NCI-H446 (cell line): ENCODE measurements at places on chromosomes 16 and 17.

- no peak for DNase-seq
These were observed 65.8 kb downstream of the RGS9 start for GRCh38 chr17:65202844-65203571.

DNA sequence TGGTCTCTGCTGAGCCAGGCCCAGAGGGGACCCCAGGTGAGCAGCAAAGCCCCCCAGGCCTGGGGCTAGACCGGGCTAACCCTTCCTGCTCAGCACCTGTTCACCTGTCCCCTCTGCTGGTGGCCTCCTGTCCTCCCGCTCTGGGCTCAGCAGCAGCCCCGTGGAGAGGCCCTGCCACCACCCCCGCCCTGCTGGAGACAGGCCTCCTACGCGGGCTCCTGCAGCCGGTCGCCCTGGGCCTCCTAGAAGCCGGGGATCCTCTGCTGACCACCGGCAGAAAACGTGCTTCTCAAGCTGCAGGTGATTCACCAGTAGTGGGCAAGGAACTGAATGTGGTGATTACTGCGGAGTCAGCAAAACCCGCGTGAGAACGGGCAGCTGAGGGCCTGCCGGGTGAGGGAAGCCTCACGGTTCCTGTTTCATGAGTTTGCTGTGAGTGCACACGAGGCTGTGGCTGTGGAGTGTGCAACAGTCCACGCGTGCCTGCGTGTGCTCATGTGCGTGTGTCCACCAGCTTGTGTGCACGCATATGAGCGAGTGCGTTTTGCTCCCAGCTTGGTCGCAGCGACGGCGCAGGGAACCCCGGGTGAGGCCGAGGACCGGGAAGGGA lies 792 bp downstream of the SECTM1 start:
- DNase-seq, result no peak

GRCh38 chr16:75589306-75589705 lies 23.1 kb downstream of the GABARAPL2 start:
- DNase-seq, result no peak

DNA sequence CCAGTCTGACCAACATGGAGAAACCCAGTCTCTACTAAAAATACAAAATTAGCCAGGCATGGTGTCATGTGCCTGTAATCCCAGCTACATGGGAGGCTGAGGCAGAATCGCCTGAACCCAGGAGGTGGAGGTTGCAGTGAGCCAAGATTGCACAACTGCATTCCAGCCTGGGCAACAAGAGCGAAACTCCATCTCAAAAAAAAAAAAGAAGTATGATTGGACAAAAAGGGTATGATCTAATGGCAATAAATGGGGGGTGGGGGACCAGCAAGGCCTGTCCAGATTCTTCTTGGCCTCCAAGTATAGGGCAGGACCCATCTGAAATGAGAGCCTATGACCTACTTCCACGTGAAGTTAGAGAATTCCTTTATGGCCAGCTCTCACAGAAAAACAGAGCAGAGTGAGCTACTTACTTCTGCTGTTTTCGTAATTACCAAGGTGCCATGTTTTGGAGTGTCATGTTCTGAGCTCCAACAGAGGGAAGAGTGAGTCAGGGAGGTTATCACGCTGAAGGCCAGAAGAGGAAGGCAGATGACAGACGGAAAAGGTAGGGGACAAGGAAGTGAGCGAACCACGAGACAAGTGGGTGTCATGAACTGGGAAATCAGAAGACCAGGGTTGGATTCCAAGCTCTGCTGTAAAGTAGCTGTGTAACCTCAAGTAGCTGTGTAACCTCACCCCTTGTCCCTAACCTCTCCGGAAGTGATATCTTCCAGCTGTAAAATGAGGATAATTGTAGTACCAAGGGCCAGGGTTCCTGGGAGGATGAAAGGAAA lies 3.6 kb upstream of the ZMYND15 start:
- no peak for DNase-seq

GRCh38 chr16:68728523-68728922 lies 8.6 kb upstream of the CDH1 start:
- DNase-seq, result no peak

DNA sequence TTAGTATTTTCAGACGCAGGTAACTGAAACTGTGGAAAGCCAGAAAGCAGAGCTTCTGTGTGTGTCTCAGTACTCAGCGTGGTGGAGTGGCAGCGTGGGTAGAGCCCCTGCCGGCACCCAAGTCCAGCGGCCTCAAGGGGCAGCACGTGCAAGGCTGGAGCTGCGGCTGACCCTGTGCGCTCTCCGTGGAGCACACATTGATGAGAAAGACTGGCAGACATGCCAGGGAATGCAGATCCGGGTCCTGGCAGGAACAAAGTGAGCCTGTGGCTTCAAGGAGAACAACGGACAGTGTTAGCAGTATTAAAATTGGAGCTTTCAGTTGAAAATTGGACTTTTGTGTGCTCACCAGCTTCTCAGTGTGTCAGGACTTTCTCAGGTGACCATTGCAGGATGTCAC lies 23.3 kb downstream of the ZC3H18 start:
- no peak for DNase-seq

- DNase-seq, result no peak
These were observed 20.4 kb downstream of the NFE2L1 start for GRCh38 chr17:48068491-48068961.

DNA sequence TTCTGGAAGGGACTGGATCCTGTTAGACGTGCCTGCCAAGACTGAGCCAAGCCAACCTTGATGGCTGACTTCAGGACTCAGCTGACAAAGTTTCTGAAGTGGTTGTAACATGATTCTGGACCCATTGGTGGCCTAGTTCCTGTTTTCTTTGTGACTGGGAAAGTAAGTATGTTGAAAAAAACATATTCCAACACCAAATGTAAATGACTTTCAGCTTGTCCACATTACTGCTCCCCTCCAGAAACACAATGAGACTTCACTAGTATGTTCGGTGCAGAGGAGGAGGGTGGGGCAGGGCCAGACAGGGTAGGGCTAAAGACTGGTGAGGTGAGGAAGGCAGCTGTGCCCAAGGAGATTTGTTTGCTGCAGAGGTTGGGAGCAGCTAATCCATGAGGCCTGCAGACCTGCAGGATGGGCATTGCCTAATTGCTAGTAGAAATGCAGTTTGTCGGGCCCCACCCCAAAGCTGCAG lies 26.4 kb downstream of the NMT1 start:
- no peak for DNase-seq

- no peak for DNase-seq
These were observed 206.8 kb upstream of the SOX9 start for GRCh38 chr17:71914042-71914441.

DNA sequence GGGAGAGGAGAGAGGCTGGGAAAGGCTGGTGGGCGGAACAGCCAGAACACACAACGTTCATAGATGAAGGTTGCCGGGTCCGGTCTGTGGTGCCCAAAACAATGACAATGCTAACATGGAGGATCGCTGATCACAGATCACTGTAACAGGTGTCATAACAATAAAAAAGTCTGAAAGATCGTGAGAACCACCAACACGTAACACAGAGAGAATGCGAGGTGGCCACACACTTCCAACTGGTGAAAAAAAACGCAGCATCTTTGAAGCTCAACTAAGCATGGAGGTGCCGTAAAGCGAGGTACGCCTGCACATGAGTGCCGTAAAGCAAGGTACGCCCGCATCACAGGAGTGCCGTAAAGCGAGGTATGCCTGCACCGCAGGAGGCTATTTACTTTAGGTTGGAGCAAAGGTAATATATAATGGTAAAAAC lies 42.3 kb downstream of the ABR start:
- DNase-seq, result no peak

DNA sequence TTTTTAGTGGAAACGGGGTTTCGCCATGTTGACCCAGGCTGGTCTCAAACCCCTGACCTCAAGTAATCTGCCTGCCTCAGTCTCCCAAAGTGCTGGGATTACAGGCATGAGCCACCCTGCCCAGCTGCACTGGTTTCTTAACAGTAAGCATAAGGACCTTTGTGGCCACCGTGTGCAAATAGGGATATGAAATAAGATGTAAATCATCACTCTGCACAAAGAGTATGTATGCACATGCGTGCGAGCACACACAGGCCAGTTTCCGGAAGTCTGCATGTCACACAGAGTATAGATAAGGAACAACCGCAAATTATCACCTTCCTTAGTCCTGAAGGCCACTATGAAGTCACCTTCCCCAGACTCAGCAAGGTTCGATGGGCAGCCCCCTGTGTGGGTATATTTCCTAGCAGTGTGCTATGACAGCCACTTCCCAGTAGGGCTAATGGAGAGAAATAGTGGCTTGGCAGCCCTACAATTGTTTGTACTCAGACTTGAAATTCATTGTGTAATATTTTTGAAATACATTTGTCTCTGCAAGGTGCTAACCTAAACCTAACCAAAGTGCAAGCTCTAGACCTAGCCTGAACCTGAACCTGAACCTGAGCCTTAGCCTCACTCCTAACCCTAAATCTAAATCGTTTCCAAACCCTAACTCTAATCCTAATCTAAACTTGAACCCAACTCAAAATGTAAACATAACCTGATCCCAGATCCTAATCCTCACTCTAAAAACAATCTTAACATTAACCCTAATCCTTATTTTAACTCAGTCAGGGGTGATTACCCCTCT lies 48.4 kb upstream of the SKAP1 start:
- no peak for DNase-seq
